A549 treated with Hydrocortisone at 1 μM for 4 hours (cell line): ENCODE measurements at places on chromosomes 2 and 18. TPM values are rescaled to one million over a fixed set of nuclear protein-coding genes. Genes with fewer than 3 reads are reported as not detected.

The PDE1A gene
- total RNA-seq, result 0.13 to 0.81 TPM (median 0.20 TPM) in 5 replicates

The SPR gene
- total RNA-seq, result 90.6 to 139 TPM (median 127 TPM) in 5 replicates

The CDH19 gene
- total RNA-seq, result 0.38 to 1.3 TPM (median 0.83 TPM) in 5 replicates

The FKBP1B gene
- total RNA-seq, result 10.6 to 13.7 TPM (median 13.1 TPM) in 5 replicates

The CAPN14 gene
- total RNA-seq, result 0.02 to 0.05 TPM (median 0.02 TPM) in 5 replicates

The FAM124B gene
- not detected in 5 replicates for total RNA-seq

The LRRTM1 gene
- total RNA-seq, result not detected in 5 replicates

The STARD6 gene
- total RNA-seq, result 0.20 TPM in 1 of 5 replicates, not detected in the others

The CYTIP gene
- 0.09 to 0.22 TPM (median 0.20 TPM) in 3 of 5 replicates, not detected in the others for total RNA-seq

The MERTK gene
- 1.9 to 3.5 TPM (median 2.5 TPM) in 5 replicates for total RNA-seq

The EGR4 gene
- total RNA-seq, result 0.13 to 0.33 TPM (median 0.15 TPM) in 5 replicates

The PPP1R1C gene
- total RNA-seq, result 0.86 to 2.2 TPM (median 2.0 TPM) in 5 replicates

The SYT4 gene
- not detected in 5 replicates for total RNA-seq

The IL36G gene
- not detected in 5 replicates for total RNA-seq

The TLX2 gene
- total RNA-seq, result 0.08 to 0.35 TPM (median 0.27 TPM) in 5 replicates

The ADAM23 gene
- 8.2 to 9.5 TPM (median 9.1 TPM) in 5 replicates for total RNA-seq

The CERS6 gene
- 13.8 to 21.2 TPM (median 16.3 TPM) in 5 replicates for total RNA-seq

The PAX8 gene
- total RNA-seq, result 0.54 to 1.3 TPM (median 0.97 TPM) in 5 replicates

The MSH2 gene
- 32.8 to 52.3 TPM (median 35.7 TPM) in 5 replicates for total RNA-seq

The GNAL gene
- 4.7 to 6.8 TPM (median 5.8 TPM) in 5 replicates for total RNA-seq

The VSNL1 gene
- not detected in 5 replicates for total RNA-seq

The DSC2 gene
- 0.80 to 1.3 TPM (median 0.98 TPM) in 5 replicates for total RNA-seq

The KLHL30 gene
- total RNA-seq, result 0.14 to 0.30 TPM (median 0.25 TPM) in 5 replicates

The ALK gene
- 0.02 TPM in 1 of 5 replicates, not detected in the others for total RNA-seq
